ENCODE measurements at places on chromosomes 12 and 14.

DNA sequence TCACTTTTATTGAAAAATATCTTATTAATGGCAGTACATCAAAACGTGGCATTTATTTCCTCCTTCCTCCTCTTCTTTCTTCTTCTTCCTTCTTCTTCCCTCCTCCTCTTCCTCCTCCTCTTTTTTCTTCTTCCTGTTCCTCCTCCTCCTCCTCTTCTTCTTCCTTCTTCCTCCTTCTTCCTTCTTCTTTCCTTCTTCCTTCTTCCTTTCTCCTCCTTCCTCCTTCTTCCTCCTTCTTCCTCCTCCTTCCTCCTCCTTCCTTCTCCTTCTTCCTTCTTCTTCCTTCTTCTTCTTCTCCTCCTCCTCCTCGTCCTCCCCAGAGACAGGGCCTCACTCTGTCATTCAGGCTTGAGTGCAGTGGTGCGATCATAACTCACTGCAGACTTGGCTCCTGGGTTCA lies 457.2 kb downstream of the AEBP2 start:
- DNase-seq = no peak

DNA sequence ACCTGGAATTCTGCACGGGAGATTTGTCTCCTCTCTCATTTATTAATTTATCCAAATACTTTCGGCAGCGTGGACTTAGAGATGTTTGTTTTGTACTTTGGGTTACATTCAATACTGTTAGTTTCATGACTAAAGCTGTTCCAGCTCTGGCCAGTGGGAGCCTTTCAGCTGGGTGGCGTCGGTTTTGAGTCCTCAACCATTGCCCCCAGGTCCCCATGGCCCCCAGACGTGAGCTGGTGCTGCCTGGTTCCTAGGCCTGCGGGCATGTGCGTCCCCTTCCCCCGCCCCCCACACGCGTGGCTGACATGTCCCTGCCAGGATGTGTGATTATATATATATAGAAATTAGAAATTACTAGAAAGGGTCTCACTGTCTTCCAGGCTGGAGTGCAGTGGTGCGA lies 48.2 kb downstream of the KIF26A start:
- DNase-seq = no peak

DNA sequence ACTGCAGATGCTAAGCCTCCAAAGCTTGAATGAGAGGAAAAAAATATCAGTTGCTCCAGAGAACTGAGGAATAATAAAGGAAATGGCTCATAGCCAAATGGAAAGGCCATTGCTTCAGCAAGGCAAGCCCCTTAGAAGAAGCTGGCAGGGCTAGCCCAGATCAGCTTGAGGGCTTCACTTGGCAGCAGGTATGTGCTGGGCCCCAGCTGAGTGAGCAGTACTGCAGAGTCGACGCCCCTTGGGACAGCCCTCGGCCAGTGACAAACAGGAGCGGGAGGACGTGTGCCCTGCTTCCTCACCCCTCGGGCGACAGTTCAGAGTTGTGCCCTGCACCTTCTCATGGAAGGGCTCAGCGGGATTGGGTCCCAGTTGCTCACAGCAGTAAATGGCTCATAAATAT lies 1031.2 kb upstream of the TMEM132C start:
- DNase-seq = no peak

- DNase-seq = no peak
Observed at GRCh38 chr12:19978193-19978592, 390.1 kb upstream of the PDE3A start.

DNA sequence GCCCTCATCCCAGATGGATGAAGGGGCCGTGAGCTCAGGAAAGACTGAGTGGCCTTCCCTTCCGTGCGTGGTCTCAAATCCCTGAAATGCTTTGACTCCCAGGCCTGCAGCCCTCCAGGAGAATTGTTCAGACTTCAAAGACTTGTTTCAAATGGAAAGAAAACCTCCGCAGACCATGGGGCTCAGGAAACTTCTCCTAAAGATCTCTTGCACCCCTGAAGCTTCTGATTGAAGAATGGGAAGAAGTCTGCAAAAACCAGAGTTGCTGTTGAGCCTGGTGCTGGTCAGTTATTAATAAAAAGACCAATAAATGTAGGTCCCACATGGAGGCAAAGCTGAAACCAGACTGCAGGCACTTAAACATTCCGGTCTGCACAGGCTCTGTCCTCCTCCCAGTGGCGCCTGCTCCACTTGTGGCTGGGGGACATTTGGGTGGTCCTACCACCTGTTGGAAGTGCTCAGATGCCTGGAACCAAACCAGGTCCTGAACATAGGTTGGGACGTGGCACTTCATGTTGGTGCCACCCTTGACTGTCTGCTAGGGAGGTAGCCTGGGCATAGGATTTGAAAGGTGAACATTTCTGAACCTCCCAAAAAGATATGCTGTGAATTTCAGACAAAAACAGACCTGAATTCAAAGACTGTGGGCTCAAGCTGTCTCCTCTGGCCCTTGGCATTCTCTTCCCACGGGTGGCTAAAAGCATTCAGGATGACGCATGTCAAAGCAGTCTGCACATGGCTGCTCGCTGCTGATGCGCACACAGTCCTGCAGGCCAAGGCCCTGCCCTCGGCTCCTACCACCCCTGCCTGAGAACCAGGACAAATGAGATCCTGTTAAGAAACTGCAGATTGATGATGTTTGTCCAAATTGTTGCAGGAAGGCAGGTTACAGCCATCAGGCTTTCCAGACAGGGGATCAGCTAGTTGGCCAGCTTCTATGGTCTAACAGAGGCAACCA lies 36.2 kb upstream of the MEG3 start:
- DNase-seq = no peak

- DNase-seq = no peak
Observed at GRCh38 chr14:52950410-52950897, 396 bp downstream of the FERMT2 start.
